ENCODE measurements at places on chromosomes 5 and 9.

- peak; percentile 57 for DNase-seq
Observed at GRCh38 chr5:147822686-147823491, 8.6 kb downstream of the SPINK1 start.

DNA sequence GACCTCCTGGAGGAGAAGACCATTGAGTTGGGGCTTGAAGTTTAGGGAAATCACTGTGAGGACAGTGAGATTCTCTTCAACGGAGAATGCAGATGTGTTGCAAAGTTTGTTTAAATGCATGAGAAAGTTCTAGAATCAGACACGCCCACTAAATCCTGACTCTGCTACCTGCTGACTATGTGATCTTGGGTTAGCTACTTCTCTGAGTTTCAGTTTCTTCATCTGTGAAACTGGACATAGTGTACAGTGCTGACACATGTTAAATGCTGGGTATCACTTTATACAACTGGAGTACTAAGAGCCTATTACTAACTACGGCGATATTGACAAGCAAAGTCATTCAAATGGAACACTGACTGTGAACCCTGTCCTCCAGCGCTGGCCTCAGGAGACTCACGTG, 255.5 kb downstream of the HSPA4 start:
- no peak for DNase-seq

DNA sequence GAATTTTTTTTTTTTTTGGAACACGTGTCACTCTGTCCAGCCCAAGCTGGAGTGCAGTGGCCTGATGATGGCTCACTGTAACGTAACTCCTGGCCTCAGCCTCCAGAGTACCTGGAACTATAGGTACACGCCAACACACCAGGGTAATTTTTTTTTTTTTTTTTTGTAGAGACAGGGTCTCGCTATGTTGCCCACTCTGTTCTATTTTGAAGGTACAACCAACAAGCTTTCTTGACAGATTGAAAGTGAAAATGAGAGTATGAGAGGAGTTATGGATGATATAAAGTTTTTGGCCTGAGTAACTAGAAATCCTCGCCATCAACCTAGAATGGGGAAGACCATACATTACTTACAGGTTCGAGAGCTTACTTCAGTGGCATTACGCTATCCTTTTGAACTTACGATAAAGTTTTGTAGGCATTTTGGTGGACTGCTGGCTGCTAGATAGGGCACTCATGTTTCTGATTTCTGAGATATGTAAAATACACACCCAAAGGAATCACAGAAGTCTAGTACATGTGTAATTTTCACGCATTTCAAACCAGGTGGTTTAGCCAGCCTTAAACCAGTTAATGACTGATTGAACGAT, 806 bp upstream of the CDC42SE2 start:
- no peak for DNase-seq

DNA sequence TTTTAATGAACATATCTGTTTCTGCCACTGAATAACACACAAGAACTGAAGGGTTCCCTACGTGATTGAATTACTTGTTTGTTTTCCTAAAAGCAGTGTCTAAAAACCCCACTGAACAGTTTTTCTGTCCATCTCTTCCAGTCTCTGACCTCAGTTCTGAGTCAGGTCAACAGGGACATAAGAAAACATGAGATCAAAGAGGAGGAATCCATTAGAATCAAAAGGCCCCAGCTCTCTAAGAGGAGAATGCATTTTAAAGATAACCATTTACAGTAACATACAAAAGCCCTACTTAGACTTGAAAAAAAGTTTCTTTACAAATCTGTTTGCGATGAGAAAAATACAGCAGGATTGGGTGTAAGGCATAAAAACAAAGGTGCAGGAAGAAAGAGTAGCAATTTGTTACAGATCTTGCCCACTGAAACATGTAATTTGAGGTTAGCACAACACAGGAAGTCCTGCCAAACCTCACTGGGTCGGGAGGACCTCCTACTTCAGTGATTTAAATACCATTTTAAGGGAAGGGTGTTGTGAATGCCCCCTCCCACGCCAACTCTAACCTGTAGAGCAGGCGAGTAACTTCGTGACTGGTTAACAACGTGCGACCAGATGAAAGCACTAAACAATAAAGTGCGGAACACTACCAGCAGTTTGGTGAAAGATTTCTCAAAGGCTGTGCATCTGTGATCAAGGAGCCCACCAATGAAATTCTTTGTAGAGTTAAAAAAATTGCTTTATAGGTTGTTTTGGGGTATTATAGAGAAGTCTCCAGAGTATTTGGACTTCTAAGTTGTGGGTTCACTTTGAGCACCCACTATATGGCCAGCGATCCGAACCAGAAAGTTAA, 1.3 kb downstream of the QSOX2 start:
- DNase-seq, result peak; percentile 21

DNA sequence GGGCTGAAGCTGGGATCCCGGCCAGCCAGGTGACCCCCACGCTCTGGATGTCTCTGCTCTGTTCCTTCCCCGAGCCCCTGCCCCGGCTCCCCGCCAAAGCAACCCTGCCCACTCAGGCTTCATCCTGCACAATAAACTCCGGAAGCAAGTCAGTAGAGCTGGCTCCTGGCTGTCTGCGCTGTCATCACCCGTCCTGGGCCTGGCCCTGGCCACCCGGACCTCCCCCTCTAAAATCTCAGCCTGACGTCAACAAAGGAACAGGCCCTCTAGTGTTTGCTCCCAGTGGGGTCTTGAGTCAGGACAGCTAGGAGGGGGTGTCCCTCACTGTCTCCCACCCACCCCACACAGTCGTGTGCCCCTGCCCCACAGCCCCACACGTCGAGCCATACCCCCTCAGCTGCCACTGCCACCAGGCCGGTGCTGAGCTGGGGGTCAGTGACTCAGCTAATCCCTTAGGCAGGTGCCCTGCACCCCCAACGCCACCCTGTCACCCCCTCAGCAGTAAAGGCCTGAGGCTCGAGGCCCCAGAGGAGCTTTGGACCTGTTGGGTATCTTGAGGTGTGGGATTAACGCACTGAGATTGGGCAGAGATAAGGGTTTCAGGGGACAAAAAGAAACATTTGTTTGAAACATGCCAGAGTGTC, 1.1 kb upstream of the LCNL1 start:
- no peak for DNase-seq

- DNase-seq, result no peak
Observed at GRCh38 chr9:113577525-113578261, 114.2 kb downstream of the RGS3 start.

- DNase-seq, result no peak
Observed at GRCh38 chr9:100720922-100721321, 143.0 kb downstream of the CAVIN4 start.

GRCh38 chr5:1151316-1151715, 39.5 kb upstream of the SLC12A7 start:
- no peak for DNase-seq

DNA sequence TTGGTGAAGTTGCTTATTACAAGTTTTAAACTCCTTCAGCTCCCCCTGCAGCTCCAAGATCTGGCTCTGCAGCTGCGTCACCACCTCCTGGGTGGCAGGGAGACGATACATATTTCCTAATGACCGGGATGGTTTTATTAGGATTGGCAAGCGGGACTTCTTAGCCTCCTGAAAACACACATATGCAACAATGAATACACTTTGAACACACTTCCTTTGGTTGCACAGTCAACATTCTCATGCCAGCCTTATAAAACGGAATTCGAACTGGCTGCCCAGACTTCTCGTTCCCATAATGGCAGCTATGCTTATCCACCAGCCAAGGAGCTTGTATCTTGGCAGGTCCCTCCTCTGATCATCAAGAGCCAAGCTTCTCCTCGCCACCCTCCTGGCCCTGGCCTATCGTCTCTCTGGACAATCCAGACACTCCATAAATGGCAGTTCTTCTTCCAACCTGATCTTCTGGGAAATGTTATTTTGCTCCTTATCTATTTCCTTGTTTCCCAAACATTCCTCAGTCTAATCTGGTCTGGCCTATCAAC, 131.9 kb downstream of the CDK5RAP2 start:
- DNase-seq, result no peak

GRCh38 chr5:149387982-149388381, 8.9 kb upstream of the IL17B start:
- no peak for DNase-seq

DNA sequence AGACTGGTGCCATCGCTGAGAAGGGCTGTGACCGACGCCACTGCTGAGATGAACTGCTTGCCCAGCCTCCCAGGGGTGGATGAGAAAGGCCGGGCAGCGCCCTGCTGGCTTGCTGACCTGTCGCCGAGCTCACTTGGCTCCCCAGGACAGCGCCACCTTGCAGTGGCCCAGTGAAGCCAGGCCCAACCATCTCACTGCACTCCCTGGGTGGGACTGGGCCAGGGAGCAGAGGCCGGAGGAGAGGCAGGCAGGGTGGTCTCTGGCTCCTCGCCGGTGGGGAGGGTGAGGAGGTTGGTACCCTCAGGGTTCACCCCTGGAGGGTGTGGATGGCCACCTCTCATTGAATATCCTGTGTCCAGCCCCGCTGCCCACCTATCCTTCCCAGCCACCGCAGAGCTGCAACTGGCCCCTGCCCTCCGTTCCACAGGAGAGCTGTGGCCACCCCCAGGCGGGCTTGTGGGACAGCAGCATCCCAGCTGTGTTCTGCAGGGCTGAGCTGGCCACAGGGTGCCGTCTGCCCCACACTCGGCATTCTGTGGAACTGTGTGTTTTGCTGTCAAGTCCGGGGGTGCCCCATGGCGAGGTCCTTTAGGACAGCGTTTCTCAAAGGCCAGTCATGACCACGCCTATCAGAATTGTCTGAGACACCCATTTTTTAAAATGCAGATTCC, 41.0 kb upstream of the FCN2 start:
- DNase-seq, result no peak

- no peak for DNase-seq
Observed at GRCh38 chr9:80285326-80285725, 713.6 kb downstream of the TLE4 start.

DNA sequence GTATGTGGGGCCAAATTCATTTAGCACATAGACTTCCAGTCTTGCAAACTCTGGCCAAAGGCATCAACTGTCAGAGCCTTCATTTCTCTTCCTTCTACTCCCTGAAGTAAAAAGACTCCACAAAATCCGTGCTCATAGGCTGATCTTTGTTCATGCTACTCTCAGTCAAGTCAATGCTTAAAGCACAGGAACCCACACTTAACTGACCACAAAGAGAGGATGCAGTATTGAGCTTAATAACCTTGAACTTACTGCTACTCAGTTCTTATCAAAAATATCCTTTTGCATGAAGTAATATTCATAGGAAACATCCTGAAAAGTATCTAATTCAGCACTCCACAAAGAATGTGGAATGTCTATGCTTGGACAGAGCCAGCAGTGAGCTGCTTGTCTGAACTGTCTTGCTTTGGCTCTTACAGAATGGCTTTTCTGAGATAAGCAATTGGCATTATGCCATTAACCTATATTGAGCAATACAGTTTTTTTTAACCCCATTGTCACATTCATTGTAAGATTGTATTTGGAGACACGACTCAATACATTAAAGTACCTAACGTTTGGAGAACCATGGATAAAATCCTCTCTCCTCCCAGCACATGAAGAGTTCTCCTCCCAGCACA, 21.7 kb downstream of the LPAR1 start:
- DNase-seq, result no peak

DNA sequence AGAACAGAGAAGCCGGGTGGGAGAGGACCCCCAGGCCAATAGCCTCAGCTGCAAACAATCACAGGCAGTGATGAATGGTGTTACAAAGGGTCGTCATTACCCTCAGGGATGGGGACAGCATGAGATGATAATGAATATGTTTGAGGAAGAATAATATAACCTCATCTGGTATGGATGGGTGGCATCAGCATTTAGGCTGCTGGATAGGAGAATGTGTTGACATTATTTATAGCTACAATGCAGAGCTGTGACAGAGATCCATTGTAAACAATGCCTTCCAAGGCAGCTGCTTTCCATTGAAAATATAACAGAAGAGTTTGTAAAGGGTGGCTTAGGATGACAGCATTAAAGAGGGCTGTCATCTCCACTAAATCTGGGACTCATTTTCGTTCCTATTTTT, 365.5 kb downstream of the KCNN2 start:
- no peak for DNase-seq

- no peak for DNase-seq
Observed at GRCh38 chr5:101806410-101806809, 489.7 kb downstream of the SLCO4C1 start.

GRCh38 chr9:3863111-3863528, 337.3 kb upstream of the RFX3 start:
- no peak for DNase-seq

- DNase-seq, result no peak
Observed at GRCh38 chr5:139664086-139664693, 16.0 kb downstream of the CXXC5 start.

- no peak for DNase-seq
Observed at GRCh38 chr5:140329739-140330481, 16.5 kb downstream of the HBEGF start.

- DNase-seq, result no peak
Observed at GRCh38 chr9:95447660-95448420, 68.9 kb downstream of the PTCH1 start.

DNA sequence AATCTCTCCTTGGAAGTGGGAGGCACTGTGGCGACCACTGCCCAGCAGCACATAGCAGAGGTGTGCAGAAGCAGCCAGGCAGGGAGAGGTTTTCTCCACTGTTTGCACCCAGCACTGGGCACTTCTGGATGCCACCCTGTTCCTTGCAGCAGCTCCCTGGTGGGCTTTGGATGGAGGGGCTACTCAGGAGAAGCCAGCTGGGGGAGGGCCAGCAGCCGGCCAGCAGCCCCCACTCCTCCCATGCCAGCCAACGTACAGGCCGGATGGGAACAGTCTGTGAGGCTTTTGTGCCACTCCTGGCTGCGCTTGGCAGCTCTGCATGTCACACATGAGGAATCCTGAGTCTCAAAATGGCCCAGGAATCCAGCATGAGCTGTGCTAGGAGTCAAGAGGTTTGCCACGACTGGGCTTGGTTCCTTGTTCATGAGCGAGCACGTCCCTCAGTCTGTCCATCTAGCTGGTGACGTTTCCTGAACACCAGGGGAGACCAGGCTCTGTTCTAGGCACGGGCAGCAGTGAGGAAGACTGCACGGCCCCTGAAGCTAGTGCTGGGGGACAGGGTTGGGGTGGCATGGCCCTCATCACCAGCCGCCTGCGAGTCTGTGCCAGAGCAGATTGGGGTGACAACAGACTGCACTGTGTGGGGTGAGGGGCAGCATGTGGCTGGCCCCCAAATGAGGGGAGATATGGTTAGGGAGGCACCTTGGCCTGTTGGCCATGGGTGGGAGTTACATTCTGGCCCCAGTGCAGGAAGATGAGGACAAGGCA, 10.1 kb downstream of the PHF2 start:
- no peak for DNase-seq

DNA sequence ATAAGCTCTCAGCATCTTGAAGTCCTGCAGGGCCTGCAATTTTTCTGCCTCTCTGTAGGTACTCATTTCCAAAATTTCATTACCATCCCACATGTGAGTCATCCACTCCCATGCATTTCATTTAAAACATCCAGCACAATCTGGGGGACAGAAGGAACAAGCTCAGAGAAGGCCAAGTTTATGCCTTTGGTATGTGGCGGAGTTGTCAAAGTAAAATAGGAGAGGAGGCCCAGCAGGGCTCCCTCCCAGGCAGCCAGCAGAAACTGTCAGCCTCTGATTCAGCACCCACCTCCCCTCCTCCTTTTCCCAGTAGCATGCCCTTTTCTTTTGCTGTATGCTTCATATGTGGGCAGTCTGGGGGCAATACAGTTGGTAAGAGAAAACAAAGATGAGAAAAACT, 126.4 kb upstream of the ZNF366 start:
- DNase-seq, result no peak
